ENCODE measurements at places on chromosomes 11 and 22.

GRCh38 chr11:120028897-120029258 lies 109.0 kb downstream of the TRIM29 start:
- no peak for DNase-seq

DNA sequence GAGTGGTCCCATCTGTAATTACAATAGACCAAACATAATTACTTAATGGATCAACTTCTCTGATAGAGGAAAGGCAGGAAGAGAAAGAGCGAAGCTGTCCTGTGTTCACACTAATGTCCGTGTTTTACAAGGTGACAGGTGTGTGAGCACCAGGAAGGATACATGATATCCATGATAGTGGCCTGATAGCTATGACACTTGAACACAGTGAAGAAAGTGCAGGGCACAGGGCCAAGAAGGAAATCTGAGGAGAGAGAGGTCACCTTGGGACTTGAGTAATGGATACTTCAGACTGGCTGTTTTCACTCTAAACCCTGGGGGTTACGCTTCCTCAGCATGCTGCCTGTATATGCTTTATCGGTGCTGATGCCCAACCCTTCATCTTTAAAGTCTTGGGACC lies 29.4 kb downstream of the TUB start:
- no peak for DNase-seq

DNA sequence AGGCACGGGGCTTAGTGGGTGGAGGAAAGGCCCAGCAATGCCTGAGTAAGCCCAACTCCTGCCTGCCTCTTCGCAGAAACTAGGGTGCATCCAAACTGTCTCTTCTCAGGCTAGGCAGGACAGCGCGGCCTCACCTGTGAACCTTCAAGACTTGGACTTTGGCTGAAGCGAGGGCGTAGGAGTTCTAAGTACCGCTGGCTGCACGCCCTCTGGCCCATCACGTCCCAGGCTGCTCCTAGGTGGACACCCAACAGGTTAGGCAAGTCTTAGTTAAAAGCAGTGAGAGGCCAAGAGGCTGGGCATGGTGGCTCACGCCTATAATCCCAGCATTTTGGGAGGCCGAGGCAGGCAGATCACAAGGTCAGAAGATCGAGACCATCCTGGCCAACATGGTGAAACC lies 1.8 kb upstream of the DDB2 start:
- no peak for DNase-seq

DNA sequence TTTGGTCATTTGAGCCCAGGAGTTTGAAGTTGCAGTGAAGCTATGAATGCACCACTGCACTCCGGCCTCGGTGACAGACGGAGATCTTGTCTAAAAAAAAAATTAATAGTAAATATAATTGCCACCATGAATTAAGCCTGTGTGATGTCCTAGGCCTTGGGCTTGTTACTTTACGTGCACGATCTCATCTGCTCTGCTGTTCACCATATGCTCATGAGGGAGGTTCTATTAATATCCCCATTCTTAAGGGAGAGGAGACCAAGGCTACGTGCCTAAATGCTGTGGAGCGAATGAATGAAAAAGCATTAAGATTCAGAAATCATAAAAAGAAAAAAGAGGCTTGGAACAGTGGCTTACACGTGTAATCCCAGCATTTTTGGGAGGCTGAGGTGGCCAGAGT lies 2.6 kb upstream of the ATG2A start:
- DNase-seq: no peak

Measured in astrocyte of the spinal cord (primary cell).